ENCODE measurements at places on chromosomes 11 and 22.

GRCh38 chr11:103295704-103296103 is 186.5 kb downstream of the DYNC2H1 start:
- DNase-seq, result no peak

GRCh38 chr11:2488004-2488403 is 43.2 kb downstream of the KCNQ1 start:
- DNase-seq, result no peak

DNA sequence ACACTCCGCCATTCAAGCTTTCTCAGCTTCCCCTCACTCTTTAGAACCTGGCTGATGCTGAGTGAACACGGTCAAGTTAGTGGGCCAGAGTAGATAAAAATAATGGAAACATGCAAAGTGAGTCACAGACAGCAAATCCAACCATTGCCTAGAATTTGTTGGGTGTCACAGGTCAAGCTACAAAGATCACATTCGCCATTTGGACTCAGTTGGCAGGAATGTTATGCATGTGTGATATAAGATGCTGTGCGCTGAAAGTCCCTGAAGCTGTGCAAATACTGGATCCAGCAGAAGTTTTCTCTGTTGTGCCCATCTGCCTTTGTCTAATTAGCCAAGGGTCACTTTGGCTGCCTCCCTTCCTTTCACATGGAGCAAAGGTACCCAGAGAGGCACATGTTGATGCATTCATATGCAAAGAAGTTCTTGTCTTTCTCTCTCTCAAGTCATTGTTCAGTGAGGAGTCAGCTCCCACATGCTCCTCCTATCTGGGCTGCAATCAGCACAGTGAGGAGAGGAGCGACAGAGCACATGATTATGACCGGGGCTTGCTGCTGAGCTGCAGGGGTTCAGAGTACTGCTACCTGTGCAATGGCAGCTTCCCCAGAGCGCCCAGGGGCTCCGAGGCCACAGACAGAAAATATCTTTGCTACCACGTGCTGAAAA is 39.7 kb downstream of the FLI1 start:
- DNase-seq, result peak; percentile 65

DNA sequence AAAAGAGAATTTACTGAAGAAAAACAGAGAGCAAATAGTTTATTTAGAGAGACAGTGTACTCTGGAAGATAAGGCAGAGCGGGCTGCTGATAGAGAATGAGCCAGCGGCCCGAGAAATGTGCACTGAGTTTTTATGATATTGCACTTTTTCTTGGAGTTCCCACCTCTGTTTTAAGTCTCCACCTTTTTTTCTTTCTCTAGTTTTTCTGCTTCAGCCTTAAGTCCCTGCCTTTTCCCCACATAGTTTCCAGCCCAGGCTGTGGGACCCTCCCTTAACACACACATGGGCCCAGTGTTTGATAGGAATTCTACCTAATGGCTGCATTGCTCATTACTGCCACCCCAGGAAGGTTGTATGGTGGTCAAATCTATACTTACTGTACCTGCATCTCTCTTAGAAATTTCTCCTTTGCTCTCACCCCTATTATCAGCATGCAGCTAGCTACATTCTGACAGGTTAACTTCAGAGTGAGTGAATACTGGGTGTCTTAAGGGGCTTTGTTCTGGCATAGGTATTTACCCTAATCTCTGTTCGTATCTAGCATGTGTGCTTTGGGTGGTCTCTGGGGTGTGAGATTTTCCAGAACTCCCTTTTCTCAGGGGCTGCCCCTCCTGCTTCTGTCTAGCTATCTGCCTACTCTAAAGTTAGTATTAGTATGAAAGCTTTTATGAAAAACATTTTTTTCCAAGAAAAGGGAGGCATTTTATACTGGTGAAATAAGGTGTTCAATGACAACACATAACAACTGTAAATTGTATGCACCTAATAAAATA is 127.3 kb upstream of the TOP3B start:
- no peak for DNase-seq

DNA sequence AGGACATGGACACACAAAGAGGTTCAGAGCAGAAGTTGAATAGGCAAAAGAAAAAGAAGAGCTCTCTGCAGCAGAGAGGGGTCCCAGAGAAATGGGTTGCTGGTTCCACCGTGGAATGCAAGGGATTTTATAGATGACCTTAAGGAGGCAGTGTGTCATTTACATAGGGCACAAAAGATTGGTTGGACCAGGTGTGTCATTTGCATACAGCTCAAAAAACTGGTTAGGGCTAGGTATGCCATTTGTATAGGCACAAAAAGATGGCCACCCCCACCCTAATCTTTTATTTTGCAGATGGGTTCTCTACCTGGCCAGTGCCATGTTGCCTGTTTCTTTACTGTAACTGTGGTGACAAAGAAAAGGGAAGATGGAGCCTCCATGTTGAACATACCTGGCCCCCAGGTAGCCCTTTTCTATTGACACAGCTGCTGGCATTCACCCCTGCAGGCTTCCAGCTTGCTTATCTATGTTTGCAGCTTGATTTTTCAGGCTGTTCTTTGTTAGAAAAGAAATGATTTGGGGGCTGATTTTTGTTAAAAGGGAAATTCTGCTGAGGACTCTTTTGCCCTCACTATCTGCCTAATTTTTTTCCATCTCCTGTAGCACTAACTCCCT is 3.1 kb upstream of the CAVIN3 start:
- DNase-seq, result no peak

GRCh38 chr11:76218449-76219178 is 12.3 kb upstream of the WNT11 start:
- DNase-seq, result no peak

DNA sequence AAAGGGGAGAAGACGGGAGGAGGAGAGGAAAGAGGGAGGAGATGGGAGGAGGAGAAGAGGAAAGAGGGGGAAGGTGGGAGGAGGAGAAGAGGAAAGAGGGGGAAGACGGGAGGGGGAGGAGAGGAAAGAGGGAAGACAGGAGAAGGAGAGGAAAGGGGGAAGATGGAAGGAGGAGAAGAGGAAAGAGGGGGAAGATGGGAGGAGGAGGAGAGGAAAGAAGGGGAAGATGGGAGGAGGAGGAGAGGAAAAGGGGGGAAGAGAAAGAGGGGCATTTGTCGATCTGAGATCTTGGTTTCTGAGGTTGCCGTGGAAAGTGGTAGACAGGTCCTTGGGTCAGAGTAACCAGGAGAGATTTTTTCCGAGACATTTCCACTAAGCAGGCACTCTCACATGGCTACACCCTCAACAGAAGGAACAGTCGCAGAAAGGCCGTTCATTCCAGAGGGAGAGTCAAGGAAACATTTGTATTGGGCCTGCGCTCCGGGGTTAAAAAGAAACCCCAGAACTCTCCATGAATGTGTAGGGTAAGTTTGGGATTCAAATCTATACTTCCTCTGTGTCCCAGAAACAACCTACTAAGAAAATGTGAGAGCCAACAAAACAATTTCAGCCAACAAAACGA is 39.8 kb upstream of the CARS1 start:
- DNase-seq, result no peak

- no peak for DNase-seq
Measured at GRCh38 chr11:39341461-39341860, 2118.0 kb downstream of the LRRC4C start.

- DNase-seq, result no peak
Measured at GRCh38 chr11:132452616-132453015, 1079.7 kb downstream of the OPCML start.

- peak; percentile 59 for DNase-seq
Measured at GRCh38 chr11:33463059-33463458, 205.9 kb downstream of the HIPK3 start.
